ENCODE measurements at places on chromosomes 16 and 17.

DNA sequence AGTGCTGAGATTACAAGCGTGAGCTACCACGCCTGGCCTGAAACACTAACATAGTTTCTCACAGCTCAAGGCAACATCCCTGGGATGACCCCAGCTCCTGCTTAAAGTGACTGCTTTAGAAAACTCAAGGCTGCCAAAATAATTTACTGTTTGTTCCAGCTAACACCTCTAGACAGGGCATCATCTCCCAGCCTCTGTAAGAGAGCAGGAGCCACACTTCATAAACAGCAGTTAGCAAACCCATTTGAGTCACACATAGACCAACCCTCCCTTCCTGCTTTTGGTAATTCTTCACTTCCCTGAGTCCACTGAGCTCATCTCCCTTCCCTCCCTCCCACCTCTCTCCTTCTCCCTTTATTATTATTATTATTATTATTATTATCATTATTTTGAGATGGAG, 201.3 kb downstream of the XYLT1 start:
- DNase-seq: no peak

DNA sequence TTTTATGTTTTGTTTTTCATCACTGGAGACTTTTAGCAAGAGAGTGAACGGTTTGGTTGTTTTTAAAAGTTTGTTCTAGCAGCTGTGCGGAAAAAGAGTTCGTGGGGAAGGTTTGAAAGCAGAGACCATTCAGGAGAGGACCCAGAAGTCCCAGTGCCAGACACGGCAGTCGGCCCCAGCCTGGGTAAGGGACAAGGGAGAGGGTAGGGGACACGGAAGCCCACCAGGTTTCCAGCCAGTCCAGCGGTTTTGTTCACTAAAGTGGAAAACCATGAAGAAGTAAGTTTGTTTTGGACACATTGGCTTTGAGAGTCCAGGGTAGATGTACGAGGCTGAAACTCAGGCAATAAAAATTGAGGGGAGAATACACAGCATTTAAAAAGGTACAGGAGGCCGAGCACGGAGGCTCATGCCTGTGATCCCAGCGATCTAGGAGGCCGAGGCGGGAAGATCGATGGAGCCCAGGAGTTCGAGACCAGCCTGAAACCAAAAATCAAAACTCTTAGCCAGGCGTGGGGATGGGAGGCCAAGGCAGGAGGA, 56.8 kb upstream of the RPH3AL start:
- no peak for DNase-seq

DNA sequence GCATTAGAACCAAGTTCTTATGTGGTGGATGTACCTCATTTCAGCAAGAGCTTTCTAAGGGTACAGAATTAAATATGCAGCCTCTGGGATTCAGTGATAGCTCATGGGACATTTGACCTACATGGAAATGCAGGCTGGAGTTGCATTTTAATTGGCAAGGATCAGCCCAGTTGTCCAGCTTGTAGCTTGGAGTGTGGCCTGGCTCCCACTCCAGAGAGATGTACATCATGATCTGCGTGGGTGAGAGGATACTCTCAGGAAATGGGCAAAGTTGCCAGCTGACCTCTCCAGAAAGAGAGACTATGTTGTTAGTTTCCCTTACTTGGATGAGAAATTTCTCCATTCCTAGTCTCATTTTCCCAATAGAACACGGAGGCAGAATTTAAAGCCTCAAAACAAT, 555.3 kb downstream of the MAF start:
- no peak for DNase-seq

- no peak for DNase-seq
These were observed 79.5 kb upstream of the DNAJA2 start for GRCh38 chr16:47052666-47053640.

DNA sequence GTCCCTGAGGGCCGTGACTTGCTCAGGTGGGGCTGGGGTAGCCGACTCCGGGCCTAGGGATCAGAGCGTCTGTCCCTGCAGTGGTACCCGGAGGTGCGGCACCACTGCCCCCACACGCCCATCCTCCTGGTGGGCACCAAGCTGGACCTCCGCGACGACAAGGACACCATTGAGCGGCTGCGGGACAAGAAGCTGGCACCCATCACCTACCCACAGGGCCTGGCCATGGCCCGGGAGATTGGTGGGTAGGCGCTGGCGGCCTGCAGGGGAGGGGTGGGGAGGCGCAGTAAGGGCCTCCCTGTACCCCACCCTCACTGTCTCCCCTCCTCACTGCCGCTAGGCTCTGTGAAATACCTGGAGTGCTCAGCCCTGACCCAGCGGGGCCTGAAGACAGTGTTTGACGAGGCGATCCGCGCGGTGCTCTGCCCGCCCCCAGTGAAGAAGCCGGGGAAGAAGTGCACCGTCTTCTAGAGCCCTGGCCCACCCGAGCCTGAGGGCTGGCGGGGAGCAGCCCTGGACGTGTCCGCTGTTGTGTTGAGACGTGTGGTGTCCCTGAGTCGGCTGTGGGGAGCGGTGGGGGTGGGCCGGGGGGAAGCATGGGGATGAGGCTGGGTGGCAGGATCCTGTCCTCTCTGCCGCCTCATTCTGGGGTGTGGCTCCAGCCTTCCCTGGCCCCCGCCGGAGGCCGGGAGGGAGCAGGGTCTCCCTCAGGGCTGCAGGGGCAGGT, 2.0 kb downstream of the RAC3 start:
- no peak for DNase-seq

DNA sequence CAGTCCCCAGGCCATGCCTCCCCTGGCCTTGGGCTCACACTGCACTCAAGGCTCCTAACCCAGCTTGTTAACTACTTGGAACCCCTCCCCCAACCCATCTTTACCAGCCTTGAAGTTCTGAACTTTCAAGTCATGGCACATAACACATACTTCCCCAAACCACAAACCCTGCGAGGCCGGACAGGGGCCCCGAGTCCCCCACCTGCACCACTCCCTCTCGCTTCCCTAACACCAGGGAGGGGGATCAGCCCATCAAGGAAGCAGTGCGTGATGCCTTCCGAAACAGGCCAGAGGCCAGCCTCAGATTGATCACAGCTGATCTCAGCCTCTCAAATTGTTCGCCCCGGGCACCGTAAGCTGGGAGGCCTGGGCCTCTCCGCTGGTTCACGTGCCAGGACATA, 3.0 kb upstream of the NLRC3 start:
- no peak for DNase-seq

- peak; percentile 79 for DNase-seq
These were observed 685 bp downstream of the FASN start for GRCh38 chr17:82097184-82097918.

DNA sequence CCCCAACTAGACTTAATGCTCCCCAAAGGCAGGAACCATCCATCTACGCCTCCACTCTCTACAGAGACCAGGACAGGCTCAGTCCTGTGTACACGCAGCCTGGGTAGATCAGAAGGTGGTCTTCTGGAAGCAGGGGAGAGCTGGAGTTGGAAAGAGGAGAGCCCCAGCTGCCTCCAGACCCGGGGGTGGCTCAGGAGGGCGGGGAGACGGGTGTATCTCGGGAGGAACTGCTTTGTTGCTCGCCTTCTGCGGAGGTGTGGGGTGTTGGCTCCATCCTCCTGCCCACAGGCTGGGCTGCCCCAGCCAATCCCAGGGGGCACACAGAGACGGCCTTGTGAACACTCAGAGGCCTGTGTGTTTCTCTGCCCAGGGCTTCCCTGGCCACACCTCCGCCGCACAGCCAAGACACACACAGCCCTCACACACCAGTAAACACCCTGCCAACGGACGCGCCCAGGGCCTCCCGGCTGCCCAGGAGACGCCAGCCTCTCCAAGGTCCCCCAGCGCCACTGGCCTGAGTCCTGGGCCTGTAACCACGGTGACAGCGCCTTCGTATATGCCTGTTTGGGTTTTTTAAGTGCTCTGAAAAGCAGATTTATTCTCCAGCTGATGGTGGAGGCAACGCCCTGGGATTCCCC, 143.4 kb upstream of the CDC42EP4 start:
- DNase-seq: no peak

Data from endodermal cell (in vitro differentiated cells).